ENCODE measurements at places on chromosomes 3 and 15.

DNA sequence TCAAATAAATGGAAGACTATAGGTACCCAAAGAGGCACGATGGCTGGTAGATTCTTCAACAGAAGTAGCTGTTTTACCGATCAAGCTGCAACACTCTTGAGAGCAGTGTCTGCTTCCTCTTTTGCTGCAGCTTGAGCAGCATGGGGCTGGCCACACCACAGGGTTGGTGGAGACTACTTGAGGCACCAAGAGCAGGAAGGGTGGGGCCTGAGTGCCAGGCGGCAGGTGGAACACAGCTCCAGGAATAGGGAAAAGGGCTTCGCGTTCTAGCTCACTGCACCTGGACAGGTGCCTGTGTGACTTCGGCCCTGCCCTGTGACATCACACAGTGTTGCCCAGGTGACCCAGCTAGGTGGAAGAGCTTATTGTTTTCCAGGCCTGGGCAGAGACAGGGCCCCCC, at the start of gene CCDC33:
TSS of gene CCDC33 (plus strand) at position 365 of the 400 bp plus-strand sequence. CDS start 394 bp downstream, outside the sequence.
- DNase-seq = peak; percentile 62

- peak; percentile 39 for DNase-seq
Measured at GRCh38 chr3:69320871-69321271, 65.0 kb downstream of the FRMD4B start.

DNA sequence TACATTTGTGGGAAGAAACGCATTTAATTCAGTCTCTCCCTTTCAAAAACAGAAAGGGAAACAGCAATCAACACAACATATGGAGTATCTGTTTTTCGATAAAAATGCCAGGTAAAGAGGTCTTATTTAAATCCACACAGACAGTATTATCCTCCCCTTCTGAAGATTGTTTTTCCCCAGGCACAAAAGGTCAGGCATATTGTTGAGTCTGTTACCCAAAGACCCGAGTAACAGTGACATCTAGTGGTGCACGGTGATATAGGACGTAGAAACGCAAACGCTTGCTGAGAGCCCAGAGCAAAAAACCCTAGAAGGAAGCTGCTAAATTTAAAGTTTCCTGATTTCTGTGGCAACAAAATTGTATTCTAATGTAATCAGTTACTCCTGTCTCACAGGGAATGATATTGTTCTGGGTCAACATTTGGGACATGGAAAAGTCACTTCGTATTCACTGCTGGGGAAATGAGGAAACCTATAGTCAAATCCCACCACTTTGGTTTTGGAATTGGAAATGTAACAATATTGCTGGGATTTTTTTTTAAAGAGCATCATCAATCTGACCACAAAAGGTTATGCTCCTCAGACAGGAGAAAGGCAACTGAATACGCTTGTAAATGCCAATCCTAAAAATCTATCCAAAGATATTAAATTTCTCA, 312.7 kb upstream of the CCDC54 start:
- peak; percentile 60 for DNase-seq

GRCh38 chr3:126529585-126530170, 5.7 kb downstream of the CHST13 start:
- no peak for DNase-seq

DNA sequence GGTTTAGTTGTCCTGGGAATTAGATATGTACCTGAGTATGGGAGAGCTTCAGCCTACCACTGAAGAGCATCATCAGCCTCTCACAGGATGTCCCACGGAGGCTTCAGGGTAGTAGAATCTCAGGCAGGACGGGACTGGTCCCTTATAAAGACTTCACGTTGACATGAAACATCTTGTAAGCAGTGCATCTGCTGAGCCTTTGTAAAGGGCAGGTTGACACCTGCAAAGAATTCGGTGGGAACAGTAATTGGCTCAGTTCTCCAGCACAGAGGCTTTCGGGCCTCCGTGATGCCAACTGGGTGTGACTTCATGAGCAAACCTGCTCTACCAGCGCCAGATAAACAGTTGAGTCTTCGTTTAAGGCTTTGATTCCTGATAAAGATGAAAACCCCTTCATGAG, 26.9 kb upstream of the AVEN start:
- no peak for DNase-seq

DNA sequence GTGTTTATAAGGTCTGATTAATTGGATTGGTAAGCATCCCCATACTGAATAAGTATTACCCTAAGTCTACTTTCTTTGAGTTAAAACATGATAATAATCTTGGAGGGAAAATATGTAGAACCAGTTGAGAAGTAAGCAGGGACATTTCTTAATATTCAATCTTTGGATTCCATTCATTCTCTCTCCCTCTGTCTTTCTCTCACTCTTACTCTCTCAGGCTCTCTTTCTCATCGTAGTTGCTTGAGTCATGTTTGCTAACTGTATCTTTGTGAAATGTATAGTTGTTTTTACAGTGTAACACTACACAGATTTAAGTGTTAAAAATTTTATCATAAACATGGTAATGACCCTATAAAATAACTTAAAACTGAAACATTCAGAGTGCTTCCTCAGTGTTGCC, 163.8 kb downstream of the RSRC1 start:
- DNase-seq = no peak

DNA sequence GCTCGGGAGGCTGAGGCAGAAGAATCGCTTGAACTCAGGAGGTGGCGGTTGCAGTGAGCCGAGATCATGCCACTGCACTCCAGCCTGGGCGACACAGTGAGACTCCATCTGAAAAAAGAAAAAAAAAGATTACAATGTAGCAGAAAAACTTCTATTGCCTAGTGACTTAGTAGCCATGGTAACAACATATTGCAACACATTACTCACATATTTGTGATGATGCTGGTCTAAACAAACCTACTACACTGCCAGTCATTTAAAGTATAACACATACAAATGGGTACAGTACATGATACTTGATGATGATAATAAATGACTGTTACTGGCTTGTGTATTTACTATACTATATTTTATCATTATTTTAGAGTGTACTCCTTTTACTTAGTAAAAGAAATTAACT, 125.6 kb downstream of the PLOD2 start:
- no peak for DNase-seq

Measured in GM20000 (cell line).